RWPE2 (cell line): ENCODE measurements at places on chromosomes 5 and 9.

DNA sequence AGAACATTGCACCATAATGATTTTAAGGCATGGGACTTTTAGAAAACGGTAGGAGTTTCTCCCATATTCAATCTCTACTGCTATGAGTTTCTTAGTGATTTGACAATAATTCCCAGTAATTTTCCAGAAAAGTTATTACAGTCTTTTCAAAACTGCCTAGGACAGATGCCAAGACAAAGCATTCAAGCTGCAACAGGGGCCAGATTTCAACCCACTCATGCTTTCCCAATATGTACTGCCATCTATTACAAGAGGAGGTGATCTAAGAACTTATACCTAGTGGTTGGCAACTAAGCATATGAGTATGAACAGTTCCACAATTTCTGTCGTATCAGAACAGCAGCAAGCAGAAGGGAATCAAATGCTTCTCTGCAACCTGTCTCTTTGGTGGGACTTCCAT, 95.1 kb upstream of the TMED7 start:
- no peak for DNase-seq

GRCh38 chr5:82100303-82101077, 128.7 kb downstream of the ATG10 start:
- DNase-seq = no peak

DNA sequence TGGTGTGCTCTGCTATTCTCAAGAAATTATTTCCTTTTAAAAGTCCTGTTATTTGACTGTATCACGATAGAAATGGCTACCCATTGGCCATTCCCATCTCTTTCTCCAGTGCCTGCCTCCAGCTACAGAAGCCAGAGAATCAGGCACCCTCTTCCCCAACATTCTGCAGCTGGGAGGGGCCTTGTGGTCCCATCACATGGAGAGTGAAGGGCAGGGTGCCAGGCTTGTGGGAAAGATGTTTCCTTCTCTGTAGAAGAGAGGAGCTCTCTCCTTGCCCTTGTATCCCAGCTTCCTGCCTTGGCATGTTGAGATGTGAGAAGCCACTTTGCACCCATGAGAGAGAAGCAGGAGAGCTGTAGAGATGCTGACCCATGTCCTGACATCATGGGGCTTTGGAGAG, 465.0 kb downstream of the MTRR start:
- DNase-seq = no peak

DNA sequence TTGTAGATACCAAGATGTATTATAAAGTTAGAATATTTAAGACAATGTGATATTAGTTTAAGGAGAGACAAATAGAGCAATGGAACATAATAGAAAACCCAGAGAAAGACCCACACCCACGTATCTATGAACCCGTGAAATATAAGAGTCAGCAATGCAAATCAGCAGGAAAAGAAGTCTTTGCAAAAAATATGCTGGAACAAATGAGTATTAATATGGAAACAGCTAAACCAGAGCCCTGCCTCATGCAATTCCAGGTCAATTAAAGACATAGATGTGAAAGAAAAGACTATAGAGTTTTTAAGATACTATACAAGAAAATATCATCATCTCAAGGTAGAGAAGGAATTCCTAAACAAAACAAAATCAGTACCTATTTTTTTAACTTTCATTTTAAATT, 23.1 kb upstream of the IL3 start:
- DNase-seq = no peak

- DNase-seq = no peak
These were observed 8.3 kb downstream of the NANS start for GRCh38 chr9:98064623-98065392.

DNA sequence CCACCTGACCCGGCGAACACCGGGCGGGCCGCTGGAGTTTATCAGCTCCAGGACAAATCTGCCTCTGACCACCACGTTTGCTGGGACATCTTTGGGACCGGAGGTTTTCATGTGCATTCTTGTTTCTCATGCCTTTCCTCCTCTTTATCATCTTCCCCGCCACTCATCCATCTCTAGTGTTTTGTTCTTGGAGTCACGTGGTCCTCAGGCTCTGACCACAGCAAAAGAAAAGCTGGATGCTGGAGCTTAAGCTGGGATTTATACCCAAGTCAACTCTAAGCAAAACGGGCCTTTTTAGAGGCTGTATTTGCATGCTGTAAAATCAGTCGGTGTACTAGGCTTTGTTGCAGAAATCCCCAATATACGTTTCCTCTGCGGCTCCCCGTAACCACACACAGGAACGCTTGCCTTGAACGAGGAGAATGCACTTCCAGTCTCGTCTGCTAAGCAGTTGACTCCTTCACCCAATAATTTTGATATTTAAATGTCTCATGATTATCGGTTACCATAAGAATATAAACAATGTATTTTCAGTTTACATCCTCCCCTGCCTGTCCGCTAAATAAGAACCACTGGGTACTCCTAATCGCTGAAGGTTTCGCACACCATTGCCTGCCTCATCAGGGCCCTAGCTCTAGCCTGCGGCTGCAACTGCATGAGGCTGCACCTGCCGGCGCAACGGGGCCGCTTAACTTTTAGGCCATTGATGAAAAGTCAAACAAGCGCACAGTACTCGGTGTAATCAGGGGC, 560 bp upstream of the NDUFS6 start:
- DNase-seq = no peak

DNA sequence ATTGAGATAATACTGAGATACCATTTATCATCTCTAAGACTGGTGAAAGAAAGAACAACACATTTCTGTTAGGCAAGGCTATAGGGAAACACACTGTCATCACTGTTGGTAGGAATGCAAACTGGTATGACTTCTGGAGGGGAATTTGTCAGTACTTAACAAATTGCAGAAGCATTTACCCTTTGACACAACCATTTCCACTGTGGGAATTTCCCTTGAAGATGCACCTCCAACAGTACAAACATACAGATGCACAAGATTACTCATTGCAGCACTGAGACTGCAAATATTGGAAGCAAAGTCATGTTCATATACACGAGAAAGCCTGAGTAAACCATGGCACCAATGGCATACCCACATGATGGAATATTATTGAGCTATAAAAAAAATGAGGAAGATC, 17.6 kb downstream of the GM2A start:
- no peak for DNase-seq

GRCh38 chr9:137813651-137814415, 63.7 kb upstream of the CACNA1B start:
- DNase-seq = peak; percentile 36

- DNase-seq = no peak
These were observed 353.5 kb upstream of the RFX3 start for GRCh38 chr9:3879315-3879714.

DNA sequence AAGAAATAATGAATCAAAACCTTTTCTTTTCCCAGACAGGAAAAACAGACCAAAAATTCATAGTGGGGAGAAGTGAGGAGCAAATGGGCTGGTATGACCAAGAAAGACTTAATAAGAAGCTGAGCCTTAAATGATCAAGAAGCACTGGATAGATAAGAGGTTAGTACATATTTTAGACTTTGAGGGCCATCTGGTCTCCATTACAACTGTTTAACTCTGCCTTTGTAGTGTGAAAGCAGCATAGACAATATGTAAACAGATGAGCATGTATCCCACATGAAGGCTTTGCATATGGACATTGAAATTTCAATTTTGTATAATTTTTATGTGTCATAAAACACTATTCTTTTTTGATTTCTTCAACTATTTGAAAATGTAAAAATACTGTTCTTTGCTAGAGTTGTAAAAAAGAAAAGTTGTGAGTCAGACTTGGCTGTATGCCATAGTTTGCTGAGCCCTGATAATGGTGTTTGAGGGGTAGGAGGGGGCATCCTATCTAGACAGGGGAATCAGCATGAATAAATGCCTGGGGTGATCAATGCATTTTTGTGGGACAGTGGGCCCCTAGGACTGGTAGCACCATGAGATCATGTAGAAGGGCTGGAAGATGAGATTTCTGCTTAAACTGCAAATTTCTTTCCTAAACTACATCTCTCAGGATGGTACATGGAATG, 91.8 kb upstream of the GPR151 start:
- DNase-seq = no peak

DNA sequence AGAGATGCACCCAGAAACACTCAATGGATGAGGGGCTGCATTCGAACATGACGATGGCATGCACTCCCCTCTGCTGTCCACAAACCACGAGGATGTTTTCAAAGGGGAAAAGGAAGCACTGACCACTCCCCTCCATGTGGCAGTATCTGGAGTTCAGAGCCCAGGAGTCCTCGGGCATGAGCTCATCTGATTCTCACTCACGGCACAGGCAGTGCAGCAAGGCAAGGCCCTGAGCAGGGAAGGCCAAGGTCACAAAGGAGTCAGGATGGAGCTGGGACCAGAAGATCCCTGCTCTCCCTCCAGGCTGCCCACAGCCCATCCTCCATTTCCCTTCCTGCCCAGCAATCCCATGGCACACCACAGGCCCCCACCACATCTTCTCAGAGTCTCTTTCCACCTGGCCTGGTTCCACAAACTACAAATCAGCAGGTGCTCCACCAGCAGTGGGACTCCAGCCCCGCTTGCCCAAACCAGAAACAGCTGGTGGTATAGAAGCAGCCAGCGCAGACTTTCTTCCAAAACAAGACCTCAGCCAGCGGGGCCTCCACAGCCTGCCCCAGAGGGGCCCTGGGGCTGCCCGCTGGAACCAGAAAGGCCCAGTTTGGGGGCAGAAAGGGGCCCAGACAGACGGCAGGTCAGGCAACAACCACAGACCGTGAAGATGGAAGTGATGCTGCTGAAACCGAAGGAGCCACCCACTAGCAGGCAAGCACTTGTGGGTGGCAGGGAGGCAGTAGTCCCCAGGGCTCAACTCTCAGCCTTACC, 12.2 kb downstream of the TNIP1 start:
- DNase-seq = no peak

DNA sequence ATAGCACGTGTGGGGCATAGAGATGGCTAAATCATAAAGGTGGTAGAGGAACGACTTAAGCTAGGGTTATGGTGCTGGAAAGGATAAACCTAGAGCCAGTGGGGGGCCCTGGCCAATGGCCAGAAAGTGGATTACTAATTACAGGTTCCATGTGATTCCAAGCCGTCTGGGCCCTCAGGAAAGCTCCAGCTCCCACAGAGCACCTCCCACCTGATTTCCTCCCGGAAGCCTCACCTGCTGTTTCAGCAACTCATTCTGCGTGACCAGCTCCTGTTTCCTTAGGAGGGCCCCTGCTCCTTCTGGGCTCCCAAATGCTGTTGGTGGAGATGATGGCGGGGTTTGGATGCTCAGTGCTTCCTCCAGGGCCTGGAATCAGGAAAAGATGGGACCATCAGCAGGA, 16.2 kb downstream of the GPX3 start:
- no peak for DNase-seq

GRCh38 chr5:74021126-74021525, 395.1 kb downstream of the ARHGEF28 start:
- DNase-seq = no peak

DNA sequence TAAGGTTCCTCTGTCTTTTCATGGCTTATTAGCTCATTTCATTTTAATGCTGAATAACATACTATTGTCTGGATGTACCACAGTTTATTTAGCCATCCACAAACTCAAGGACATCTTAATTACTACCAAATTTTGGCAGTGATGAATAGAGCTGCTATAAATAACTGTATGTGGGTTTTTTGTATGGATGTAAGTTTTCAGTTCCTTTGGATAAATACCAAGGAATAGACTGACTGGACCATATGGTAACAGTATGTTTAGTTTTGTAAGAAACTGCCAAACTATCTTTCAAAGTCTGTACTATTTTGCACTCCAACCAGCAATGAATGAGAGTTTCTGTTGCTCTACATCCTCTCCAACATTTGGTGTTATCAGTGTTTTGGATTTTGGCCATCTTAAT, 38.7 kb downstream of the SCAMP1 start:
- no peak for DNase-seq

DNA sequence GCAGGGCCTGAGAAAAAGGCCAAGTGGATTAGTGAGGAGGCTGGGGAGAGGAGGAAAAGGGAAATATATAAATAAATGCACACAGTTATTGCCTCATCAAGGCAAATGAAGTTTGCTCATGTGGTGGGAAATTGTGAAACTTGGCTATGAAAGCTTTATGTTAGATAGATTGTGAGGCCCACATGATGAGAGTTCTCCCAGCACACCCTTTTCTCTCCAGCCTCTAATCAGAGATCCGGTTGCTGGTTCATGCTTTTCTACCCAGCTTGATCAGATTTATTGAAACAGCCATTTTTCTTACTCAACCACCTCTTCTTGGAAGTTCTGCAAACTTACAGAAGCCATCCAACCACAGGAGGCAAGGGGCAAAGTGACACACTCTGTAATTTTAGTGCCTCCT, 125.8 kb upstream of the KLF4 start:
- DNase-seq = no peak
